NCI-H146 (cell line): ENCODE measurements at places on chromosomes 7 and 10.

- no peak for DNase-seq
Observed at GRCh38 chr10:48801001-48801421, 116.3 kb downstream of the WDFY4 start.

GRCh38 chr7:121195874-121196273 is 132.9 kb upstream of the WNT16 start:
- DNase-seq = no peak

GRCh38 chr10:117271427-117271826 is 30.5 kb downstream of the SLC18A2 start:
- no peak for DNase-seq

DNA sequence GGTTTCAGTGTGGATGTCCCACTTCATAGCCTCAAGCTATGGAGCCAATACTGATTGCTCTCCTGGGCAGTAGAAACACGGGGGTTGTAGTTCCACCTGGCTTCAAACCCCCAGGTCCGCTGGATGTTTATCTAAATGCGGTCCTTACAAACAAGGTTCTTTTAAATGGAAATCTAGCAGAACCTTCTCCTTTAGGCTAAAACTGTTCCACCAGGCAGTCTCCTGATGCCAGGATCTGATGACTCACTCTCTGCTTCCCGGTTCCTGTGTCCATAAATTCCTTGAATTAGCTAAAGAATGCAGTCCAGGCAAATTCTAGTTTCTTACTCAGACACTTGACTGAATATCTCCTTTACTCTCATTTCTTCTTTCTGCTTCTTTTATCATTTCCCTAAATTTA is 108.4 kb upstream of the FAM3C start:
- DNase-seq = no peak

DNA sequence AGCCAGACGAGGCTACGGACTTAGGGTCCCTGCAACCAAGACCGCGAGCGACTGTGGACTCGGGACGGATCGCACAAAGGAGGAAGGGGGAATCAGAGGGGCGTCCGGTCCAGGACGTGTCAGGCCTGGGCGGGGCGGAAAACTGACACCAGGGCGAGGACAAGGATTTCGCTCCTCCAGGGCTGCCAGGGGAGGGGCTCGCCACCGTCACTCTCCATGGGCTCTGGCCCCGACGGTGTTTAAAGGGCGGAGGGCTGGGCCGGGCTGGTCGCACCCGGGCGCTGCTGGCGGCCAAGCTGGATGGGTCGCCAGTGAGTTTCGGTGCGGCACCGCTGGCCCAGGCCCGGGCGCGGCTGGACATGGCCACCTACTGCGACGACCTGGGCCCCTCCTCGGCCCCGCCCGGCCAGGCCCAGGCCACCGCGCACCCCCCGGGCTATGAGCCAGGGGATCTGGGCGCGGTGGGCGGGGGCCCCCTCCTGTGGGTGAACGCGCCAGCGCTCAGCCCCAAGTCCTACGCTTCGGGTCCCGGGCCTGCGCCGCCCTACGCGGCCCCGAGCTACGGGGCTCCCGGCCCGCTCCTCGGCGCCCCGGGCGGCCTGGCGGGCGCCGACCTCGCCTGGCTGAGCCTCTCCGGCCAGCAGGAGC is at the start of gene FOXI2:
Gene FOXI2, plus strand, starts transcription at position 271 of the 648 bp plus-strand sequence. Its CDS starts 89 bp downstream, at position 360.
- DNase-seq = no peak

DNA sequence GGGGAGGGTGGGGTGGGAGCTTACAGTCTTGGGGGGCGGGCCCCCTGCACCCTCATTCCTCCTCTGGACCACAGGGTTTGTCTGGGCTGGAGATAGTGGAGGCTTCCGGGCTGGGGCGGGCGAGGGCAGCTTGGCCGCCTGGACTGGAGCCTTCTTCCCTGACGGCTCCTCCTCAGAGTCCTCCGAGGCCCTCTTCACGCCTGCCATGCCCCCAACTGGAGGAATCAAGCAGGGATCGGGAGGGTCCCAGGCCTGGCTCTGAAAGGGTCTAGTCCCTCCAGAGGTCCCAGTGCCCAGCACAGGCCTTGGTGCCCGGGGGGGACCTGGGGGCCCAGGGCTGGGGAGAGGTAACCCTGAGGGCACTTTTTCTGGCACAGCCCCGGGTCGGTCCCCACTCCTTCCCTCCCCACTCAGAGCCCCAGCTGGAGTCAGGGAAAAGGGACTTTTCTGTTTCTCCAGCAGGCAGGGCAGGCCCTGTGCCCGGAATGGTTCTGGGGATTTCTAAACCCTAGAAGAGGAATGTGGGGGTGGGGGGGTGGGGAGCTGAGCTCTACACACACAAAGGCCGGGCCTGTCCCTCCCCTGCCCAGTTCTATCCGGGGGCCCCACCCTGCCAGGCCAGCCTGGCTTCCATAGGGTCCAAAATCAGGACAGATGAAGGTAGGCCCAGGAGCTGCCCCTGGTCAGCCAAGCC is 11.6 kb downstream of the MICALL2 start:
- DNase-seq = no peak

GRCh38 chr7:41175435-41175834 is 527.5 kb downstream of the INHBA start:
- no peak for DNase-seq

DNA sequence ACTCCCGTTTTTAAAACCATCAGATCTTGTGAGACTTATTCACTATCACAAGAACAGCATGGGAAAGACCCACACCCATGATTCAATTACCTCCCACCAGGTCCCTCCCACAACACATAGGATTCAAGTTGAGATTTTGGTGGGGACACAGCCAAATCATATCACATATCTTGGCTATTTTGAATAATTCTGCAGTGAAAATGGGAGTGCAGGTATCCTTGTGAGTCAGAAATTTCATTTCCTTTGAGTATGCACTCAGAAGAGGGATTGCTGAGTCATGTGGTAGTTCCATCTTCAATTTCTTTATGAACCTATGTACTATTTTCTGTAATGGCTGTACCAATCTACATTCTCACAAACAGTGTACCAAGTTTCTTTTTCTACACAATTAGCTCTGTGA is 125.8 kb downstream of the ANKRD7 start:
- no peak for DNase-seq

DNA sequence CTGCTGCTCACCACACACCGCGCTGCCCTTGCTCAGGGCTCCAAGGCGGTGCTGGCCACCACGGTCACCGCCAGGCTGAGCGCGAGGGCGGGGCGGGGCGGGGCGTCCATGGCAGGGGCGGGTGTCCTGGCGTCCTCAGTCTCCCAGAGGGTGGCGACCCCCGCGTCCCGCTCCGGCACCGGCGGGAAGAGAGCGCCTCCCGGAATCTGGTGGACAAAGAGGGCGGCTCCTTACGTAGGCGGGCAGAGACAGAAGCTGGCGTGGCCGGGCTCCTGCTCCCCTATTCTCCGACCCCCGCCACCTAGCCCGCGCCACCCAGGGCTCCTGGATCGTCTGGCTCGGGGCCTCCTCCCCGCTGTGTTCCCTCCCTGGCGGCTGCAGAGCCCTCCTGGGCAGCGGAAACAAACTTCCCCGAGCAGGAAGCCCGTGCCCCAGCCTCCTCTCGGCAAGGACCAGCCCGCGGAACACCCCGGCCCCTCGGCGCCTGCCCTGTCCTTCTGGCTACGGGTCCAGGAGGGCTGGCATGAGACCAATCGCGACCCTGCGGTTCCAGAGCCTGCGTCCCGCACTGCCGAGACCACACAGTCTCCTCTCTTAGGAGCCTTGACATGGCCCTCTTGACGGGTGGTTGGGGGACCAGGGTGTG is 133.8 kb upstream of the ZNF92 start:
- peak; percentile 77 for DNase-seq

GRCh38 chr10:130495116-130495862 is 359.1 kb downstream of the GLRX3 start:
- DNase-seq = no peak

- DNase-seq = no peak
Observed at GRCh38 chr7:53022893-53023292, 12.5 kb upstream of the POM121L12 start.

- peak; percentile 41 for DNase-seq
Observed at GRCh38 chr7:65509368-65510186, 135.9 kb downstream of the ZNF92 start.

DNA sequence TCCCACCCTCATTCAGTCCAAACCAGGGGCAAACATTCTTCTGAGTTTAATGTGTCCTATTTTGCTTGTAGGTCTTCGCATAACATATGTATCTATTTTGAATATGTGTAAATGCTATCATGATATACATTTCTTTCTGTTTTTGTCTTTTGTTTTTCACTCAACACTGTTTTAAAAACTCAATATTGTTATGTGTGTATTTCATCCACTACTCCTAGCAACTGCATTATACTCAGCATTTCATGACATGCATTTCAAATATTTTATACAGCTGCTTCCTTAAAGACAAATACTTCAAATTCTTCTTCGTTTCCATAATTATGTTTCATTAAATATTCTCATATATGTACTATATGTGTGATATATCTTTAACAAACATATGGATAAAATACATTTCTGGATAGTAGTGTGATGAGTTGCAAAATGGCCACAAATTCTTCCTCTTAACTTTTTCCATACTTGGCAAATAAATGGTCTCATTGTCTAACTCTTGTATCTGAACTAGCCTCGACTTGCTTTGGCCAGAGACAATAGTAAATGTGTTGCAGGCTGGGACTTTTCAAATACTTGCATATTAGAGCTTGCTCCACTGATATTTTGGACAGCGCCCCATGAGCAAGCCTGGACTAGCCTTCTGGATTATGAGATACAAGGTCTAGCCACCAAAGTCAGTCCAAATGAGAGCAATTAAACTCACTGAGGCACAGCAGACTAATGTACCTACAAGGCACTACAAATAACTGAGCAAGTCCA is 539.7 kb upstream of the KCND2 start:
- no peak for DNase-seq

- DNase-seq = no peak
Observed at GRCh38 chr10:69168493-69168892, 11.5 kb upstream of the SUPV3L1 start.

DNA sequence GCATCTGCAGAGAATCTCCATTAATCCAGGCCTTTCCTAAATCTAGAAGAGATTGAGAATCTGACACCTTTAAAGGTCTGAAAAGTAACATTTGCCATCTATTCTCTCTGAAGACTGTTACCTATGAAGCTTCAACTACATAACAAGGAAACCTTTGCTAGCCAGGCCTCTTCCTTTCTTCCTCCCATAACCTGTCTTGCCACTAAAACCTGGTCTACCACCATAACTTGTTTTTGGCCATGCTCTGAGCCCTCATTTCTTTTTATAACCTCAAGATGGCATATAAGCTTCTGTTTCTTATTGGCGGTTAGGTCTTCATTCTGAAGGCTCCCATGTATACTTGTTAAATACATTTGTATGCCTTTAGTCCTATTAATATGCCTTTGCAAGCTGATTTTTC is 348.4 kb upstream of the MEOX2 start:
- no peak for DNase-seq

DNA sequence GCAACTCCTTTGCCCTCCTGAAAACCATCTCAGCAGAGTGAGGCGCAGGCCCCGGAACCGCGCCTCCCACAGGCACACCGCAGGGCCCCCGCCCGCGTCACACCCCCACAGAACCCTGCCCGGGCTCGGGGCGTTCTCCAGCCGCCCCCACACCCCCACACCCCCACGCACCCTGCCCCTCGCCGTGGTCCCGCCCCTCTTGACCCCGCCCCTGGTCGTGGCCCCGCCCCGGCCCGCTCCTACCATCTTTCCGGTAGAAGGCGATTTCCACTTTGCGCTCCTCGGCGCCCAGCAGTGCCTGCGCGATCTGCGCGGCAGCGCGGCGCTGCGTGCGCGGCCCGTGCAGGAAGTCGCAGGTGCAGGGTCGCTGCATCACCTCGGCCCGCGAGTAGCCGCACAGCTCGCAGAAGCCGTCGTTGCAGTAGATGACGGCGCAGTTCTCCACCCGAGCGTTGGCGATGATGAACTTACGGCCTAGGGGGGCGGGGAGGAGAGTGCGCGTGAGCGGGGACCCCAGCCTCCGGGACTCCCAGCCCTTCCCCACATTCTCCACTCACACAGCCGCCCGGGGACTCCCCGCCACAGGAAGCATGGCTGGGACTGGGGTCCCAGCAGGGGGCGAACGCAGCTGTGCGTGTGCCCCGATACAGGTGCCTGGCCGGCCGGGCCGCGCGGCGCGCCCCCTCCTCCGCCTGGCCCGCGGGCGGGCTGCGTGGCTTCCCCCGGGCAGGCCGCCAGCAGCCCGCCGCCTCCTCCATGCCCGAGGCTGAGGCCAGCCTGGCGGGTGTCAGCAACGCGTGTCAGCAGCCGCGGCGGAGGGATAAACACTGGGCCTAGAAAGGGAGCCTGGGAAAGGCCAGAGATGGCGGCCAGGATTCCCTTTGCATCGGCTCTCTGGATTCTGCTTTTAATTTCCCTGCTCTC is 3.4 kb downstream of the KCNH2 start:
- DNase-seq = peak; percentile 86

GRCh38 chr10:87658321-87658795 is 1.3 kb upstream of the PAPSS2 start:
- peak; percentile 50 for DNase-seq

GRCh38 chr10:12587451-12587888 is 238.1 kb downstream of the CAMK1D start:
- DNase-seq = peak; percentile 69

GRCh38 chr7:119900996-119901672 is 371.8 kb upstream of the KCND2 start:
- no peak for DNase-seq

DNA sequence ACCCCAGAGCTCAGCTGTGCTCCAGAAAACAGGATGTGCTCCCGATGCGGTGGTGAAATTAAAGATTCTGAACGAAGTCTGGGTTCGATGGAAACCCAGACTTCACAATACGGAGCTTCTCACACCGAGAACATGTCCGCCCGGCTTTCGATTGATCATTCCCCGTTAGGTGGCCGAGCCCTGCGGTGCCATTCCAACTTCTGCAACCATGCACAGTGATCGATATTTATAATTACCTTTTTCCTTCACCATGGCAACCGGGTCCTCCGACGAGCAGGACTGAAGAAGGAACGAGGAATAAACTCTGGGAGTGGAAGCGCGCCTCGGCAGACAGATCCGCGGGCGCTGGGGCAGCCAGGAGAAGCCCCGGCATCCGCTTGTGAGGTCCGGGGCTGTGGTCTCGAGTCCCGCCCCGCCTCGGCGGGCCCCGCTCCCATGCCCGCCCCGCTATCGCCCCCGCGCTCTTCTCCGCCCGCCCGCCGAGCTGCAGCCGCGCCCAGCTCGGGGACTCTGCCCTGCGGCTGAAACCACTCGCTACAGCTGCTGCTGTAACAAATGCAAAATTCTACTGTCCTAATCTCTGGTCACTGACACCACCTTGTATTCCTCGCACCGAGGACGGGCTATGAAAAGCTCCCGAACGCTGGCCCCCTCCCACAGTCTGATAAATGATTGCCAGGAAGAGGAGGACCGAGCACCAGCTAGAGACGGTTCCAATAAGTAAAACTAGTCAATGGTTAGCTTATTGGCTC is 26.2 kb downstream of the ABLIM1 start:
- peak; percentile 80 for DNase-seq
